ENCODE measurements at places on chromosomes 11 and 22. TPM values are rescaled to one million over a fixed set of nuclear protein-coding genes. Genes with fewer than 3 reads are reported as not detected.

OR52I1 gene
- total RNA-seq = not detected

GNG3 gene
- not detected for total RNA-seq

MMP8 gene
- not detected for total RNA-seq

DNA sequence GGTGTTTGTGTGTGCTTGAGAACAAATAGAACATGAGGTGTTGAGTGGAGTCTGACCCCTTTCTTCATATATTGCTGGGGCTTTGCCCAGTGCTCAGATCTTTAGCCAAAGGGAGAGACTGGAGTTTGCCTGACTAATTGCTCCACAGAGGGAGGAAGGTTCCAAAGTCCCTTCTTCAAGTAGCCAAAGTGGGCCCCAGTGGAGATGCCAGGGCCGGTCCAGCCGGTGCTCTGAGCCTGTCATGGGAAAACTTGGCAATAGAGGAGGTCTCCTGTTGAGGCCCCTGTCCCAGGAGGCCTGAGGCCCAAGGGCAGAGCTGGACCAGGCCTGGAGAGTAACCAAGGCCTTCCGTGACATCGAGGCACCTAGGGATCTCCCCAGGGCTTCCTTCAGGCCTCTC, 112.3 kb downstream of the DSCAML1 start:
- DNase-seq = no peak

DNA sequence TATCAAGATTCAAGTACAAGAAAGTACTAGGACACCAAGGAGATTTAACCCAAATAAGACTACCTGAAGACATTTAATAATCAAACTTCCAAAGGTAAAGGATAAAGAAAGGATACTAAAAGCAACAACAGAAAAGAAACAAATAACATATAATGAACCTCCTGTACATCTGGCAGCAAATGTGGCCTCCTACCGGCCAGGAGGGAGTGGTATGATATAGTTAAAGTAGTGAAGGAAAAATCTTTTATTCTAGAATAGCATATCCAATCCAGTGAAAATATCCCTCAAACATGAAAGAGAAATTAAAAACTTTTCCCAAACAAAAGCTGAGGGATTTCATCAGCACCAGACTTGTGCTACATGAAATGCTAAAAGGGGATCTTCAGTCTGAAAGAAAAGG, 104.7 kb upstream of the GUCY1A2 start:
- DNase-seq = no peak

FAM181B gene
- not detected for total RNA-seq

DNA sequence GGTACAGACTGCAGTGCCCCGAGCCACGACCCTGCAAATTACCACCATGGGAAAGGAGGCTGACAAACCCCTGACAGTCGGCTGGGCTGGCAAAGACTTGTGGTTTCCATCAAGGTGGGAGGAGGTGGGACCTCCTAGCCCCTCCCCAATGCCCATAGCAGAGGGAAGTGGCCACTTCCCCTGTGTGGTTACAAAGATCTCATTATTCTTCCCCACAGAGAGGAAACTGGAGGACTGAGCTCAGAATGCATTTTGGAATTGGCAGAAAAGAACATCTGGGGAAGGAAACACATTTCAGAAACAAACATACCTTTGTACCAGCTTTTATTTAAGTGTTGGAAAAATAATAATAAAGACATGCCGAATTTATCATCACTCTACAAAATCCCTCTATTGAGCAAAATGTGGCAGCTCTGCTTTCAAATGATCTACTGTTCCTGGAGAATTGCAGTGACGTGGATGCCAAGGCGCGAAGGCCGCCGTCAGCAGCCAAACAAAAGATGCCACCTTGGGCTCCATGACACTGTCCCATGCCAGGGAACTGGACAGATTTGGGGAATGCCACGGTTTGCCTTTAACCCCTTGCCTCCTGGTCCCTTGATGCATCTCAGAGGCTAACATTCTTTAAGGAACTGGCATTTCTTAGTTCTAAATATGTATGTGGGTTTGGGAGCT, 169.6 kb downstream of the CRYBB2 start:
- no peak for DNase-seq

SLC25A18 gene
- total RNA-seq = 0.20 TPM

MUC5AC gene
- not detected for total RNA-seq

DNA sequence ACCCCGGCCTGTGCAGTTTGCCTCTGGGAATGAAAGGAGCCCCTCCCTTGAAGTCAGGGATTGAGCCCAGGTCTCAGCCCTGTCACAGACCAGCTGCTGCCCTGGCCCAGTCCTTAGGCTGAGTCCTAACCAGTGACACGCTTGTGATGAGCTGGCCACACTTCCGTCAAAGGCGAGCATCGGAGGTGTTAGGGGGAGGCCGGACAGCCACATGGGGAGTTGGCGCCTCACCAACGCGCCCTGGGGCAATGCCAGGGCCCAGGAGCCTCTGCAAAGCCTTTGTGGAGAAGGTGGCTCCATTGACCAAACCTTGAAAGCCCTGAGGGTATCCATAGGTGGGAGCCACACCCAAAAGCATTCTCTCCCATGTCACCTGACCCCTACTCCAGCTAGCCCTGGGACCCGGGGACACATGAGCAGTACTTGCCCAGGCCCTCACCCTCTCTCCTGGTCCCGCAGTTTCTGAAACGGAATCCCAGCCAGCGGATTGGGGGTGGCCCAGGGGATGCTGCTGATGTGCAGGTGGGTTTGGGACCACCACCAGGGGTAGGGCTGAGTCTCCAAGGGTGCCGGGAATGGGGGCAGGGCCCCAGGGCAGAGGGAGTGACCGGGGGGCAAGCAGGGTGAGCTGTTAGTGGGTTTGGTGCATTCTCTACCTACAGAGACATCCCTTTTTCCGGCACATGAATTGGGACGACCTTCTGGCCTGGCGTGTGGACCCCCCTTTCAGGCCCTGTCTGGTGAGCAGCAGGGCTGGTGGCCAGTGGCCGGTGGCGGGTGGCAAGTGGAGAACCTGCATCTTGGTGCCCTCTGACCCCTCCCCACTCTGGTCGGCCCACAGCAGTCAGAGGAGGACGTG, 3.7 kb downstream of the PTPRCAP start:
- no peak for DNase-seq

- DNase-seq = no peak
Measured at GRCh38 chr22:41947424-41948080, 600 bp upstream of the CENPM start.

DNA sequence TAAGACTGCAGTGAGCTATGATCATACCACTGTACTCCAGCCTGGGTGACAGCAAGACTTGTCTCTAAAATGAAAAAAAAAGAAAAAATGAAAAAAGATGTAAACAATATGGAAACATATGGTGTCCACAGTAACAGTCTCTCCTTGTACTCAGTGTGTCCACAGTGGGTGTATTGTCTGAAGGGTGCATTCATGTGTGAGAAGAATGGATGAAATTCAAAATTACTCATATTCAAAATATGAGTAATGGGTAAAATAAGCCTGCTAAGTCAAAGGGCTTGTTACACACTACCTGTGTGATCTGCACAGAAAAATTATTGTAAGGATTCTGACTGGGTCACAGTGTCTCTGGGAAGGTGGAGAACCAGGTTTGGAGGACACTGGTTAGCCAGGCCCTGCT, 26.9 kb downstream of the PPFIA1 start:
- no peak for DNase-seq

GRCh38 chr11:130866831-130867230, 49.4 kb downstream of the SNX19 start:
- no peak for DNase-seq

- DNase-seq = no peak
Measured at GRCh38 chr11:96315476-96315875, 27.5 kb downstream of the MAML2 start.

DNA sequence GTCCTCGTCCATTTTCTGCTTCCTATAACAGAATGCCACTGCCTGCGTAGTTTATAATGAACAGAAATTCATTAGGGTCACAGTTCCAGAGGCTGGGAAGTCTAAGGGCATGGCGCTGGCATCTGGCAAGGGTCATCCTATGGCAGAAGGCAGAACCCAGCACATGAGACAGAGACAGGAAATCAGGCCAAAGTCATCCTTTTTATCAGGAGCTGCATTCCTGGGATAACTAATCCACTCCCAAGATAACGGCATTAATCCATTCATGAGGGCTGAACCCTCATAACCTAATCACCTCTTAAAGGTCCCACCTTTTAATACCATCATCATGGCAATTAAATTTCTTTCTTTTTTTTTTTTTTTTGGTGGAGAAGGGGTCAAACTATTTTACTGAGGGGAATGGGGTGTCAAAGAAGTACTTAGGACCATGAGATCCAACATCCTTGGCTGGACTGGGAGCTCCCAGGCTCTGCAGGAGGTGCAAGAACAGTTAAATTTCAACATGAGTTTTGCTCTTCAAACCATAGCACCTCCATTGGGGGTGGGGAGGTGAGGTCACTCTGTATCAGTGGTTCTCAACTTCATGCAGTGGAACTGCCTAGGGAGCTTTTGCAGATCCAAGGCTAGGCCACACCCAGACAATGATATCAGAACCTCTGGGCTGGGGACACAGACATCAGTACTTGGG, 4.4 kb downstream of the TMEM109 start:
- no peak for DNase-seq

DNA sequence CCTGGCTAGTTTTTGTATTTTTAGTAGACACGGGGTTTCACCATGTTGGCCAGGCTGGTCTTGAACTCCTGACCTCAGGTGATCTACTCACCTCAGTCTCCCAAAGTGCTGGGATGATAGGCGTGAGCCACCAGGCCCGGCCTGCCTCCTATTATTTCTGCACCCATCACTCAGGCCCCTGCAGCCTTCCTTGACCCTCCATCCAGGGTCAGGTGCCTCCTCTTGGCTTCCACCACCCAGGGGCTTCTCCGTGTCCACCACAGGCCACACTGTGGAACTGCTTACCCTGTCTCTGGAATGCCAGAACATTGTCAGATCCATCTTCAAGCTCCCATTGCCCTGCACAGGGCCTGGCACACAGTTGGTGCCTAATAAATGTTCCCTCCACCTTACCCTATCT, 75.4 kb upstream of the RTL6 start:
- DNase-seq = no peak

GRCh38 chr22:40511604-40512003, 124.9 kb downstream of the MRTFA start:
- DNase-seq = no peak

DNA sequence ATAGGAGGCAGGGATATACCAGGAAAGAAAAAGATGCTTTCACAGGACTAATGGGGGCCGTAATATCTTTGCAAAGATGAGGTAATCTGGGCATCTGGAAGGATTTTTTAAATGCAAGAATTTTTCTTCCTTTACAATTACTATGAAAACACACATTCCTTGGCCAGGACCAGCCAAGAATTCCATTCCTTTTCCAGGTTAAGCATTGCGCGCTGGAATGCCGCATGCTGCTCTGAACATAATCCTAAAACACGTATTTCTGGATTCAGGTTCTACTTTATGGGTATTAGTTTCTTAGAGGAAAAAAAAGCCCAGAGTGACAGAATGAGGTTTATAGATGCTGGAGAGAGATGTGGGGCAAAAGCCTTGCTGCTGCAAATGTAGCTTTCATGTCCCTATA, 99.4 kb upstream of the SORL1-AS1 start:
- no peak for DNase-seq

- DNase-seq = no peak
Measured at GRCh38 chr11:27699926-27700350, 317 bp downstream of the BDNF start.

DNA sequence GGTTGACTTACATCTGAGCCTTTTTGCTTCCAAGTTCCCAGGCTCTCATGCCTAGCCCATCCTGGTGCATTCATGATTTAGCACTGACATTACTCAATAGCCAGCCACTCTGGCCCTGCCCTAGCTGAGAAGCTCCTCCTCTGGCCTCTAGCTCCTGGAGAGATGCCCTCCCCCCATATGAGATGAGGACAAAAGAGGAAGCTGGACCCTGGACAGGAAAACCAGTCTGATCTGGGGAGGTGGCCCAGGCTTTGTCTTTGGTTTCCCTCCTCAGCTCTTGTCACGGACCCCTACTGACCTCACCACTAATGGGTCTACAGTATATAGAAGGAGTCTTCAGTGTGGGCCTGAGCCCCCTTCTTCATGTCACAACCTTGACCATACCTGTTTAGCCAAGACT, 3.0 kb downstream of the RHOG start:
- DNase-seq = no peak

- DNase-seq = no peak
Measured at GRCh38 chr22:43440556-43440955, 28.7 kb downstream of the MPPED1 start.

- no peak for DNase-seq
Measured at GRCh38 chr22:42996646-42997365, 18.1 kb downstream of the PACSIN2 start.

- no peak for DNase-seq
Measured at GRCh38 chr11:88266919-88267318, 70.6 kb downstream of the CTSC start.
